NB4 (cell line): ENCODE measurements at places on chromosomes 3 and 15.

- DNase-seq: no peak
Observed at GRCh38 chr15:35061825-35062737, 23.0 kb downstream of the NANOGP8 start.

GRCh38 chr3:157406394-157406793, 30.3 kb upstream of the PTX3 start:
- no peak for DNase-seq

DNA sequence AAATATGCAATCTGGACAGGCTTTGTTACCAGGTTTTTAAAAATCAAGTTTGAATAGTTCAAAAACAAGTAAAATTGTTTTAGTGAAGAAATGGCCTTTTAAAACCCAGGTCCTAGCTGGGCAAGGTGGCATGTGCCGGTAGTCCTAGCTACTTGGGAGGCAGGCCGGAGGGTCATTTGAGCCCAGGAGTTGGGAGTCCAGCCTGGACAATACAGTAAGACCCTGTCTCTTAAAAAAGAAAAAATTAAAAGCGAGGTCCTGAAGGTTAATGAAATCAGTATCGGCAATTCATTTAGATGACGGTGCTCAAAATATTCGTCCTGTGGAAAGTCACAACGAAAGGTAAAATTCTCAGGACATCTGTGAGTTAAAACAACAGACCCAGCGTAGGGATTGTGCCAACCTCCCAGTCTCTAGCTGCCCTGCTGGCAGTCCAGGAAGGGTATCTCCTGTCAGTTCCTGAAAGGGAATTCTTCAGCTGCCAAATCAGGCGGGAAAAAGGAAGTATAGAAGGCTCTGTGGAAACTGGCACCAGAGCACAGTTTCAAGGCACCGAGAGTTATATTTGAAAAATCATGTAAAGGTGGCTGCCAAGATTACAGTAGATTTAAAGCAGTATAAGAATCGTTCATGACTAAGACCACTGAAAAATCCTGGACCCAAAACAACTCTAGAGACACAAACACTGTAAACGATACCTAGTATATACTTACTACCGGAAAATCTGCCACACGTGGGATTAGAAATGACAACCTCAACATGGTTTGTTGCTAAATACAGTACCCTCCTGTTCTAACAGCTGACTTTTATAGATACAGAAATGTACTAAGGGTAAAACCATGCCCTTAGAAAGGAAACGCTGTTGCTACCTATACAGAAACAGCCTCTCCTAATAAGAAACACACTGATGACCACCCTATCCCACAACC, 1.2 kb upstream of the ABHD17C start:
- peak; percentile 29 for DNase-seq

DNA sequence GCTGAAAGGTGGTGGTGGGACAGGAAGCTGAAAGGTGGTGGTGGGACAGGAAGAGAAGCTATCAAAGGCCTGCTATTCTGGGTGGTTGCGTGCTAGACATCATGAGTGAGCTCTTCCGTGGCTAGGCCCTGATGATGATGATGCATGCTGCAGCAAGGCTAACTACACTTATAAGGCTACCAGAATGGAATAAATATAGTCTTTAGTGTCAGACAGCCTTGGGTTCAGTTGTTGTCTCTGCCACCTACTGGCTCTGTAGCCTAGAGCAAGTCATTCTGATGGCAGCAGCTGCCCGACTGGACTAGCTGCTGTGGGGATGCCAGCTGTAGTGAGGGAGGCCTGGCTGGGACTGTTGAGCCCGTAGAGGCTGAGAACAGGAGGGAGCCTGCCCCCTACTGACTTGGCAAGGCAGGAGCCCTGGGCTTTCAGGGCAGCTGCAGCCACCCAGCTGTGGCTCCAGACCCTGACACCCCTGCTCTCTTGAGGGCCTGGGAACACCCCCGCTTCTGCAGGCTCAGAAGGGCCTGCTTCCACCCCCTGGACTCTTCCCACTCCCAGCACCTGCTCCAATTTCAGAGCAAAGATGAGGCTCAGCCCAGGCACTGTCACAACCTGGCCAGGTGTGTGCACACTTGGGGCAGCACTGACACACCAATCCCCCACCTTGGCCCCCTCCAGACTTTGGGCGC, 21.4 kb upstream of the ZBED2 start:
- peak; percentile 4 for DNase-seq

- no peak for DNase-seq
Observed at GRCh38 chr15:93146601-93147000, 57.6 kb upstream of the RGMA start.

GRCh38 chr3:21722301-21722700, 28.7 kb downstream of the ZNF385D start:
- no peak for DNase-seq

DNA sequence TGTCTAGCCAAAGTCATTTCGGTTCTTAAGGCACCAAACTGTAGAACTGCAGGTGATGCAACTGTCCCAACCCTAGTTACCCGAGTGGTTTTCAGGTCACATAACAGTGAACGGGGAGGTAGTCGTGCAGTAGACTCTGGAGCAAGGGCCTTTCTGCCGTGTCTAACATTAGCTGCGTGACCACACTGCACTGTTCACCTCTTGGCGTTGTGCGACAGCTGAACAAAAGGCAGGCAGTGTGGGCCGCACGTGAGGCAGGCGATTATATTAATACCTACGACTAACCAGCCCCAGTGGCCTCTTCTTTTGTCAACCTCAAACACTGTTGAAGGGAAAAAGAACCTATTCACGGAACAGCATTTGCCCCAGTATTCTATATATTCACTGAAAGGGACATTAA, 2.8 kb downstream of the LRRN1 start:
- DNase-seq: no peak

GRCh38 chr3:29004885-29005599, 275.8 kb upstream of the RBMS3 start:
- no peak for DNase-seq

DNA sequence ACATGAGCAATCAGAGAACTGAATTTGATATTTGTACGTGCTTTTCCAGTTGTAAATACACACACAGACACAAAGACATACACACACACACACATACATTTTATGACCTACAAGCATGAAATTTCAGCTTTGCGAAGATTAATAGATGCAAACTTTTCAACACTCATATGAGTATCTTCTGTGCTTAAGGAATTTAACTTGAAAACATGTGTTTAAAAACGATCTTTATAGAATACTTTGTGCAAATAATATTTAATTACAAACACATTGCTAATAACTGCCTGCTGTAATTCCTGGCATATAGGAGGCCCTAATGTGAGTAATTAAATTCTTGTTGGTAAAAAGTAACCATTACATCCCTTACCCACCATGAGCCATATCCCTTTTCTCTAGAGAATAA, 107.7 kb upstream of the PLSCR5 start:
- no peak for DNase-seq

- no peak for DNase-seq
Observed at GRCh38 chr3:33035596-33035995, 61.4 kb downstream of the GLB1 start.

DNA sequence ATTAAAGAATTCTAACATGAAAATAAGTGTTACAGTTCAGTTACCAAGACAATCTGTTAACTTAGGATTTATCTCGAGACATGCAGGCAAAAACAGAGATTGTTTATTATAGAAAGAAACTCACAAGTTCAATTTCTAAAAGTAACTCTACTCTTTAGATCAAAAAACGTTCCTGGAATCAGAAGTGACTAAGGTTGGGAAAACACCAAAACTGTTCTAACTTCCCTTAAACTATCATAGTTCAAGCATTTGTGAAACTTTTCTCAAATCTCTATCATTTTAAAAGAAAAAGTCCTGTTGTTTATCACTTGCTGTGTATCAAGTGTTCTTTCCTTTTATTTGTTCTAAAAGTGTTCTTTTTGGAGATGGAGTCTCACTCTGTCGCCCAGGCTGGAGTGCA, 8.7 kb downstream of the WDR82 start:
- no peak for DNase-seq

GRCh38 chr3:152474585-152474984, 205.9 kb downstream of the MBNL1 start:
- DNase-seq: peak; percentile 73

DNA sequence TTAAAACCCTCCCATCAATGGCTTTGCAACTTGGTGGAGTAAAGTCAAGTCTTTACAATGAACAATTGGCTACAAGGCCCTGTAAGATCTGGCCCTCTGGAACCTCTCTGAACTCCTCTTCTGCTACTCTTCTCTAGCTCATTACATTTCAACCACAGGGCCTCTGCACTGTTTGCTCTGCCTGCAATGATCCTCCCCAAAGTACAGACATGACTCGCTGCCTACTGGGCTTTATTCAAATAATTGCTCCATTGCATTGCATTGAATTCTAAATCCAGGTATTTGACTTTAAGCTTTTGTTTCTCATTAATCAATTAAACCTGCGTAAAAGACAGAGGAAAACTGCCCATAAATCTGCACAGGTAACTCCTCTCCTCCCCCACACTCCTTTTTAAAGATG, 96.7 kb downstream of the CD47 start:
- DNase-seq: no peak
